NAMALWA (cell line): ENCODE measurements at places on chromosomes 16 and 17.
A peak's percentile ranks its signal among the peaks of the same experiment; 100 is the strongest.

- DNase-seq = peak; percentile 88
Measured at GRCh38 chr17:68613739-68614298, 12.7 kb upstream of the FAM20A start.

DNA sequence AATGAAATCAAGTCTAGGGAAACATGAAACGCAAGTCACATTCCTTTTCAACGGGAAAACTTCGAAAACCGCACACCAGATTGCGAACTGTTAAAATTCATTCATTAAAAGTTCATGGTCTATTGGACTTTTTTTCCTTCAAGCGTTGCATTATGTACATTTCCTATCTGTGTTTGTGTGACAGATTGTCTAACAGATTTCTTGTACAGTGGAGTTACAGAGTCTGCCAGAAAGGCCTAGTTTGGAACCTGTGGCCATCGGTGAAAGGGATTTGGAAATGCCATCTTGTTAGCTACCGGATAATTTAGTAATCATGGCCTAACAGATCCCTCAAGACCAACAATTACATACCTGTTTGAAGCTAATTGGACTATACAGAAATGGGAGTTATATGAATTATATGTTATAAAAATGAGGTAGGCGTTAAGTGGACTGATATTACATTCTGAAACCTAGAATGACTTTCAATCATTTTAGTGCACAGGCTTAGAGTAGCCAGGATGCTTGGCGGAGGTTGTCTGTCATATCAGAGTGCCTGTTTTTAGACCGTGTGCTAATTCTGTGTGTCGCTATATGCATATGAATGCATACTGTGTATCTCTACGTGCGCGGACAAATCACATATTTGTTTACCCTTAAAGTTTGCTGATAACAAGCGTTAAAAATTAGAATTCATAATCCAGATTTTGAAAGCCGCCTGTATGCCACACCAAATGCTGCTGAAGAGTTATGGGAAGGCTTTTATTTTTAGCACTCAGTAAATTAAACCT, 885.4 kb upstream of the RBFOX1 start:
- no peak for DNase-seq

DNA sequence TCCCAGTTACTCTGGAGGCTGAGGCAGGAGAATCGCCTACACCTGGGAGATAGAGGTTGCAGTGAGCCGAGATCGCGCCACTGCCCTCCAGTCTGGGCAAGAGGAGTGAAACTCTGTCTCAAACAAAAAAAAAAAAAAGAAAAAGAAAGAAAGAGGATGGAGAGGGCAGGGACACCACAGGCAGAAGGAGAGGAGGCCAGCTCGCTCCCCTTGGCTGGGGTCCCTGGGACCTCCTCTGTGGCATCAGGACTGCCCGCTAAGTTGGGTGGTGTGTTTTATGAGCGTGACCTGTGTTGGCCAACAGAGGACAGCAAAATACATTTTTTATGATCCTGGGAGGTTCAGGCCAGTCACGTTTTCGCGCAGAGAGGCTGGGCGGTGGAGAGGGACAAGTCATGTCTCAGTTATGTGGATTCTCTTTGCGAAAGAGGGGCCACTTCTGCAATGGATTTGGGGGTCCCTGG, 229.6 kb downstream of the MRTFB start:
- peak; percentile 82 for DNase-seq

- DNase-seq = no peak
Measured at GRCh38 chr16:86370062-86370461, 140.3 kb upstream of the FOXF1 start.

GRCh38 chr16:28820016-28820415, 2.8 kb upstream of the ATXN2L start:
- no peak for DNase-seq

DNA sequence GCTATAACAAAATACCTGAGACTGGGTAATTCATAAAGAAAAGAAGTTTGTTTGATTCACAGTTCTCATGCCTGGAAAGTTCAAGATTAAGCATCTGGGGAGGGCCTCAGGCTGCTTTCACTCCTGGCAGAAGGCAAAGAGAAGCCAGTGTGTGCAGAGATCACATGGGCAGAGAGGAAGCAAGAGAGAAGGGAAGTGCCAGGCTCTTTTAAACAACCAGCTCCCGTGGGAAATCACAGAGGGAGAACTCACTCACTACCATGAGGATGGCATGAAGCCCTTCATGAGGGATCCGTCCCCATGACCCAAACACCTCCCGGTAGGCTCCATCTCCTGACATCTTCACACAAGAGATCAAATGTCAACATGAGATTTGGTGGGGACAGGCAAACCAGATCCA, 501.6 kb downstream of the MAF start:
- DNase-seq = no peak

DNA sequence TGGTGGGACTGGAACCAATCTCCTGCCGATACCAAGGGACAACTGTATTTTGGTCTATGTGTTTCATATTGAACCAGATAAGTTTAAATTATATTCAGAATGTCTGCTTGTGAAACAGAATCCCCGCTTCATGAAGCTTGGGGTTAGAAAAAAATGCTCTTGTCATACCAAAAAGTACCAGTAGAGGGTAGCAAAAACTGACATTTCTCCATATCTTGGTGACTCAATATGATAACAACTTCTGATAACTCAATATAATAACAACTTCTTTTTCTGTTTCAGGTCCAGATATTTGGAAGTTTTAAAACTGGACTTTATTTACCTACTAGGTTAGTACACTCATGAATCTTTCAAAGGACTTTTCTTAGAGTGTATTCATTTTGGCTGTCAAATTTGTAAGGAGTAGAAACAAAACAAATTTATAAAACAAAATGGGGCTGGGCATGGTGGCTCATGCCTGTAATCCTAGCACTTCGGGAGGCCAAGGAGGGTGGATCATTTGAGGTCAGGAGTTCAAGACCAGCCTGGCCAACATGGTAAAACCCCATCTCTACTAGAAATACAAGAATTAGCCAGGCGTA, 52.3 kb upstream of the ADCY7 start:
- peak; percentile 83 for DNase-seq

DNA sequence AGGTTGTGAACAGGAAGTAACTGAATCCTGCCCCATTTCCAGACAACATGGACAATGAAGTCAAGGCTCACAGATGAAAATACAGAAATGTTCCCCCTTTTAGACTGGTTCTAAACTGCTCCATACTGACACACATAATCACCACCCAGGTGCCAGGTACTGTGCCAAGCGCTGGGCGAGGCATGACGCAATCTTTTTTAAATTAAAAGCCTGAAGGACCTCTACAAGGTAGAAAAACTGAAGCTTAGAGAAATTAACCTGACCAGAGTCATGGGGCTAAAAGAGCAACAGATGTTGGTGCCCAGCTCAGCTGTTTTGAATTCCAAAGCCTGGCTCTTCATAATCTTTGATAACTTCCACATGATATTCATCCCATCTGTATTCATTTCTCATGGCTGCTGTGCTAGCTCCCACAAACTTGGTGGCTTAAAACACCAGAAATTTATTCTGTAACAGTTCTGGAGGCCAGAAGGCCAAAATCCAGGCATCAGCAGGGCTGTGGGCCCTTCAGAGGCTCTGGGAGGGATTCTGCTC, 4.9 kb upstream of the RAB11FIP4 start:
- DNase-seq = no peak

GRCh38 chr17:65065906-65066305, 9.4 kb upstream of the GNA13 start:
- no peak for DNase-seq

GRCh38 chr17:31394544-31394943, 3.1 kb downstream of the RAB11FIP4 start:
- DNase-seq = peak; percentile 47

- DNase-seq = no peak
Measured at GRCh38 chr16:7227229-7227721, 105.4 kb upstream of the RBFOX1 start.

DNA sequence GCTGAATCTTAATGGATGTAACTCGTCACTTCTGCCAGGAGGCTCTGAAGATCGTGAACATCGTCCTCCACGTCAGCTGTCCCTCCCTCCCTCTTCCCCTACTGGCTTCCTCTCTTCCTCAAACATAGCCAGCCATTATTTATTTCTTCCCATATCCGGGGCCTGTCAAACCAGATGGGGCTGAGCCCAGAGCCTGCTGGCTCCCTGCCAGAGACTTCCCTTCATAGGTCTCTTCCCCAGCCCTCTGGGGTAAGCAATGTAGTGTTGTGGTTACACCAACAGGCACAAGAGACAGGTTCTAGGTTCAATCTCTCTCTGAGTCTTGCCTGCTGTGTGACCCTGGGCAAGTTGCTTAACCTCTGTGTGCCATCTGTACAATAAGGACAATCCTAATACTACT, 40.1 kb upstream of the ZFP90 start:
- DNase-seq = no peak
